Psoas muscle (tissue), 8 donors: ENCODE measurements at places on chromosomes 6 and 20. TPM values are rescaled to one million over a fixed set of nuclear protein-coding genes. Genes with fewer than 3 reads are reported as not detected.

The GNMT gene
- 0.74 TPM for total RNA-seq

The PKIB gene
- total RNA-seq: 0.20 TPM

The FOXF2 gene
- 0.54 TPM for total RNA-seq

The COL20A1 gene
- not detected for total RNA-seq

The DLK2 gene
- 0.56 TPM for total RNA-seq

The SAMD5 gene
- 0.19 TPM for total RNA-seq

The POM121L2 gene
- total RNA-seq: not detected

The GRIK2 gene
- total RNA-seq: not detected

The TFAP2A gene
- total RNA-seq: not detected

The ATF6B gene
- total RNA-seq: 23.8 TPM

The FAXC gene
- not detected for total RNA-seq

DNA sequence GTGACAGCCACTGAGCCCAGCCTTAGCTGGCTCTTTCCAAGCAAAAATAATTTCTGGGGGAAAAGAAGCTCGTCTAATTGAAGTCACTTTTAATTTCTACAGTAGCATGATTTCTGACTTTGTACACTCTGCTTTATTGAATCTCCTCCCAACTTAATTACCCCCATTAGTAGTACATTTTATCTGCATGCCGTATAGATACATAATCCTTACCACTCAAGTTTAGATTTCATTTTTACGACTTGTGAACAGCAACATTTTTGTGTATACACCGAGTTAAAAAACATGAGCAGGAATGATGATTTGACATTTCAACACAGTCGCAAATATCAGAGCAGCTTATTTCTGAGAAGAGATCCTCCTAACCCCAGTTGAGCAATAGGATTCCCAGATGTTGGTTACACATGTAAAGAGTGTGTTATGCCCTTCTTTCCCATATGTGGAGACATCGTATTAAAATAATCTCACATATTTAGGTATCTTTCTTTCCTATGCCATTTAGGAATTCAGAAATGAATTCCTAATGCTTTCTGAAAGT is 127.3 kb upstream of the MTHFD1L start:
- DNase-seq: no peak

DNA sequence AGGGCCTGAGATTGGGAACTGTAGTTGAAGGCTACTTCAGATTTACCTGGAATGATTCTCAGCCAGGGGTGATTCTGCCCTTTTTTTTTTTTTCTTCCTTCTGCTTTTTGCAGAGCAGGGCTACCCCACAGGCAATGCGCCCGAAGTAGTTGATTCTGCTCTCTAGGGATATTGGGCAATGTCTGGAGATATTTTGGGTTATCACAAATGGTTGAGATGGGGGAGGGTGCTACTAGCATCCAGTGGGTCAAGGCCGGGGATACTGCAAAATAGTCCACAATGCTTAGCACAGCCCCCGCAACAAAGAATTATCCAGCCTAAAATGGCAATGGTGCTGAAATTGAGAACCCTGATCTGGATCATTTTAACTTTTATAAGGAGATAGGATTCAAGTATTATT is 71.2 kb upstream of the ZMYND8 start:
- no peak for DNase-seq

DNA sequence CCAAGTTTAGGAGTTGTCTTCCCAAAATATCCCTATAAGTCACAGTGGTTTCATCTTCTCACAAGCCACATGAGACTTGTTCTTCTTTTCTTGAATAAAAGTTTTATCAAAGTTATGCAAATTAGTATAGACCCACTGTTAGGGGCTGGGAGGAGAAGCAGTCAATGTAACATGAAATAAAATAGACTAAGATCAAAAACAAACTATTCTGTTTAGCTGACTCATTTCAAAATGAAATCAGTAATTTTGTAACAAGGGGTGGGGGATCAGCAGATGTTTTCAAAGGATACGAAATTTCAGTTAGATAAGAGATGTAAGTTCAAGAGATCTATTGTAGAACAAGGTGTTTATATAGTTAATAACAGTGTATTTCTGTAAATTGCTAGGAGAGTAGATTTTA is 339.6 kb upstream of the PRDM1 start:
- no peak for DNase-seq

DNA sequence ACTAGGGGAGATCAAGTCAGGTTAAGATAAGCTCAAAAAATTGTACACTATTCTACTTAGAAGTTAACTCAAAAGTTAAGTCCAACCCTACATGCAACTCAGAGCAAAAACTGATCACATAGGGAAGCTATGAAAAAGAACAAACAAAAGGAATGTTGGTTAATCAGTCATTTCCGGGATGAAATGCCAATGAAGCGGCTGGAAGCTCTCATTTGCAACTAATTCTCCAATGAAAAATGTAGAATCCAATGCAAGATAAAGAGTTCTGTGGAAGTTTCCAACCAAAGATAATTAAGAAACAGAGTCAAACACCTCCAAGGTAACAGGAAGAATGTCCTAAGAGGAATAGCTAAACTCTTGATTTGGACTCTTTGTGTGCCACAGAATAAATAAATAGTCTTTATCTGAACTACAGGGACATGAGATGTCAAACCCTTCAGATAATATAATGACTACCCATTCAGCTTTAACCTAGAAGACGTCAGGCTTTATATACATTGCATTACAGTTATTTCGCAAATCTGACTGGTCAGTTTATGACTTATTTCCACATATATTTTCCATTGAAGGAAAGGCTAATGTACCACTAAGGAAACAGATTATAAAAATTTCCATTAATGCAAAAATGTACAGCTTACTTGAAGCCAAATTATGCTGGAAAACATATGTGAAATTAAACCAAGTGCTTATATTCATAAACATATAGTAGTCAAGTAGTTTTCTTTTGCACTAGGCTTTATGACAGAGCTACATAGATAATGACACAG is 48.0 kb upstream of the DST start:
- no peak for DNase-seq

GRCh38 chr20:20778676-20779075 is 66.2 kb upstream of the RALGAPA2 start:
- no peak for DNase-seq

GRCh38 chr6:51016489-51016888 is 197.8 kb downstream of the TFAP2B start:
- DNase-seq: no peak

GRCh38 chr6:147382945-147383554 is 125.4 kb upstream of the SAMD5 start:
- no peak for DNase-seq

DNA sequence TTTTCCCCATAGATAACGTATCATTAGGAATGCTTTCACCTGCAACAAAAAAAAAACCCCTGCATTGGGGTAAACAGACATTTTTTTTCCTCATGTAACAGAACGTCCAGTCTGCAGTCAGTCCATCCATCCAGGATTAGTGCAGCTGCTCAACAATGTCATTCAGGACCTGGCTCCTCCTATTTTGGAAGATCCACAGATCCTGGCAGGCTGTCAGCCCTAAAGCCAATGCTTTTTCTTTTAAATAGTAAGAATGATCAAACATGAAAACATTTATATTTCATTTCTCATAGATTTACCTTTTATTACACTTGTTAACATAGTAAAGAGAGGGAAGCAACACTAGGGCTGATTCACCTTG is 116.5 kb upstream of the CCDC28A start:
- DNase-seq: no peak

- DNase-seq: no peak
These were observed 102.5 kb downstream of the PLCB1 start for GRCh38 chr20:8234580-8234979.

DNA sequence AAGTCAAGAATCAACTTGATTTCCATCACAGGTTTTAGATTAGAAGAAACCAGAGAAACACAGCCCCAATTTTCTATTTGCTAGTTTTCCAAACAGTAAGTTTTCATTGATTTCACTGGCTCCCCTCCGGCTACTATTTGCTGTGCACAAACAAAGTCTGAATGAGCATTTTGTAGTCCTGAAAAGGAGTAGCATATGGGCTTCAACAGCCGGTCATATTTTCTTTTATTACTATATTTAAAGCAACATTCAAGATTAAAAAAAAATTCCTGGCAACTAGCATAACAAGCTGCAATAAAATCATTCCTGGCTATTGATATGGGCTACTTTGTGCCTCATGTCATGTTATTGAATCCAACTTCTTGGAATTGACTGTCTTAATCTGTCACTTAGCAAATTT is 48.3 kb downstream of the CARMIL1 start:
- DNase-seq: no peak

GRCh38 chr6:75283907-75284631 is 523 bp downstream of the TMEM30A start:
- no peak for DNase-seq
